ENCODE measurements at places on chromosomes 7 and 10.

DNA sequence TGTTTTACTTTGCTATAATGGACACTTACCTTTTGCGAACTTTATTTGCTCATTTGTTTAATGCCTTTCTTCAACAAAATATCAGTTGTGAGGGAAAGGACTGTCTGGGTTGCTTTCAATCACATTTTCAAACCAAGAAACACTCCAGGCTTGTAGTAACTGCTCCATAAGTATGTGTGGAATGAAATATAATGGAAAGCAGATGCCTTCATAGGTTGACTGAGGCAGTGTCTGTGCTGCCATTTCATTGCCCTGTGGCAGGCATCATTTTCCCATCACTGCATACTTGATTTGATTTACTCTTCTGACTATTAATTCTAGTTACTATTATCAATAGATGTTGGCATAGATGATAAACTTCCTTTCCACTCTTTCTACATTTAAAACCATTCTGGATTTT, 762.3 kb downstream of the CNTNAP2 start:
- DNase-seq: no peak

- DNase-seq: no peak
Measured at GRCh38 chr10:128566361-128566968, 440.2 kb upstream of the MKI67 start.

- DNase-seq: no peak
Measured at GRCh38 chr7:114864278-114864677, 57.6 kb upstream of the MDFIC start.

- no peak for DNase-seq
Measured at GRCh38 chr7:55191161-55191925, 172.5 kb downstream of the EGFR start.

- no peak for DNase-seq
Measured at GRCh38 chr7:30851651-30852307, 59.9 kb upstream of the AQP1 start.

DNA sequence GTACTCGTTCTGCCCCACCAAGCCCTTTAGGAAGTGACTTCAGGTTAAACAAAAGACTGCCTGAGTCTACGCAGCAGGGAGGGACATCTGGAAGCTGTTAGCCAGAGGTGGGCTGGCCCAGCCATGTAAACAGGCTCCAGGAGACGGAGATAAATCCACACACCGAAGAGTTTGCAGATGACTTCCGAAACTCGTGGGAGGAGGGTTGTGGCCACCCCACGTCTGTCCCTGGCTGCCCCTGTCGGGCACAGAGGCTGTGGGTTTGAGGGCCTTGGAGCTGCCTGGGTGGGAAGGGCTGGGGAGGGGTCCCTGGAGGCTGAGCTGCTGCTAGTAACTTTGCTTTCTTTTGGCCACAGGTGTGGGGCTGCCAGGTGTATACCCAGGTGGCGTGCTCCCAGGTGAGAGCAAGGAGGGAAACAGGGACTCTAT, 15.6 kb downstream of the ELN start:
- no peak for DNase-seq

DNA sequence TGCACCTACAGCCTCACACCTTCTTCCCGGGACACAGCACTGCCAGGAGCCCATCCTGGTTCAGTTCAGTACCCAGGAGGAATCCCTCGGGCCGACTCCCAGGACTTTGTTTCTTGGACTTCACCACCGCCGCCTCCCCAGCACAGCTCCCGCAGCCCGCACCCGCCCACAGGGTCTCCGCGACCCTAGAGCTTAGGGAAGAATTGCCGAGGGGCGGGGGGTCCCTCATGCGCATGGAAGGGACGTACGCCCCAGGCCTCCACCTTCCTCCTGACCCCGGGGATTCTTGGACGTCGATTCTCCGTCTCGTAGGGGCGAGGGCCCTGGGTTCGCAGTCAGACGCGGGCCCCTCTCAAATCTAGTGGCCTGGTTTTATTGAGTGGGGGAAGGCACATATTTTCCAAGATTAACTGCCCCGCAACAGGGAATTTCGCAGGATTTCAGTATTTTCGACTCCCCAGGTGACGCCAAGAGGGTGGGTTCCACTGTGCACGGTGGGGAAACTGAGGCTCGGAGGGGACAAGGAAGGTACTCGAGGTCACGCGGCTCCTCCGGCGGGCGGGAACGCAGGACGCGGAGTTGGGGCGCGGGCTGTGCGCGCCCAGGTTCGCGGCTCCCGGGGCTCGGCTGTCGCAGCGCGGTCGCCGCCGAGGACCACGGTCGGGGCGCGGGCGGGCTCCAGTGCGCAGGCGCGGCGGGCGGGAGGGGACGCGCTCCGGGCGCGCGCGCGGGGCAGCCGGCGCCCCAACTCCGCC, at the start of gene ADCY1:
Gene ADCY1, plus strand, starts transcription at position 708 of the 755 bp plus-strand sequence. CDS start 176 bp downstream, outside the sequence.
- peak; percentile 14 for DNase-seq

- no peak for DNase-seq
Measured at GRCh38 chr10:24925799-24926198, 26.6 kb downstream of the PRTFDC1 start.

DNA sequence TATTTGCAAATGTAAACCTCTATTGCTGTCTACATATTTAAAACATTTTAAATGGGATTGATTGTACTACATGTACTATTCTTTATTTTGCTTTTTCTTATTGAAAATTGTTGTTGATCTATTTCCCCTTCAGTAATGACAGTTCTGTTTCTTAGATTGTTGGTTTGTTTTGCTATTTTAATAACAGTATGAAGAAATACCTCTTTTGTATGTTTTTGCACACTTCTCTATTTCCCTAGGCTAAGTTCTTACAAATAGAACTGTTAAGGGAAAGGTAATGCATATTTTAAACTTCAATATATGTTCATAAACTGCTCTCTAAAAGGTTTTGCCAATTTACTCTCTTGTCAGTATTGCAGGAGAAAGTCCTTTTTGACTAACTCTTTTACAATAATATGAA, 195.0 kb upstream of the PRPS1L1 start:
- no peak for DNase-seq

DNA sequence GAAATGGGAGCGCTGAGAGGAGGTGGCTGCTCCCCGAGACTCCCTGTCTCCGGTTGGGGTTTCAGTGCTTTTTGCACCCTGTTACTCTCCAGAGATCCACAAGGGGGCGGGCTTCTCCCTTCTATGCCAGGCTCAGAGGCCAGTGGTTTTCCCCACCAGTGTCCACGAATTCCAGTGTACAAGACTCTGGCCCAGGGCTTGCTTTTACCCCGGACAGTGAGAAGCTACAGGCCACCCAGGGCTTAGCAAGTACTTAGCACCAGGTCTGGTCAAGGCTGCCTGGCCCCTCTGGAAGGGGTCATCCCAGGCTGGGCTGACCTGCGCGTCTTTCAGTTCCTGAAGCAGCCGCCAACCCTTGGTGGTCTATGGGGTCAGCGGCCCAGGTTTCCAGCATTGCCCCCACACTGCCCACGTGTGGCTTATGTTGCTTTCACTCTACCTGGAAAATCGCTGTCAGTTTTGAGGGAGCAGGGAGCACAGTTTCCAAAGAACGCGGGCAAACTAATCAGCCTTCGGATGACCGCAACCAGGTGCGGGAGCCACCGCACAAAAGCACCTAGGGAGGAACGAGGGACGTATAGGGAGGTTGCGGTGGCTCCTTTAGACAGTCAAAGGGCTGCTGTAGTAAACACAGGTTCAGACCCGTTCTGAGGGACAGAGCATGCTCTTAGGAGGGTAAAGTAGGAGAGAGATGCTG, 6.8 kb downstream of the CYP26A1 start:
- DNase-seq: peak; percentile 56

DNA sequence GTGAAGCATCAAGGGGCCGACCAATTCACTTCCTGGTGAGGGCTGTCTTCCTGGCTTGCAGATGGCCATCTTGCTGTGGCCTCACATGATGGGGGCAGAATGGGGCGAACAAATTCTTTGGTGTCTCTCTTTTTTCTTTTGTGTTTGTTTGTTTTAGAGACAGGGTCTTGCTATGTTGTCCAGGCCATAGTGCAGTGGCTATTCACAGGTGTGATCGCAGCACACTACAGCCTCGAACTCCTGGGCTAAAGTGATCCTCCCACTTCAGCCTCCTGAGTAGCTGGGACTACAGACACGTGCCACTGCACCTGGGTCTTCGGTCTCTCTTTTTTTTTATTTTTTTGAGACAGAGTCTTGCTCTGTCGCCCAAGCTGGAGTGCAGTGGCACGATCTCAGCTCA, 20.1 kb downstream of the NOLC1 start:
- DNase-seq: no peak

- DNase-seq: no peak
Measured at GRCh38 chr7:158729646-158730382, 25.2 kb upstream of the NCAPG2 start.

DNA sequence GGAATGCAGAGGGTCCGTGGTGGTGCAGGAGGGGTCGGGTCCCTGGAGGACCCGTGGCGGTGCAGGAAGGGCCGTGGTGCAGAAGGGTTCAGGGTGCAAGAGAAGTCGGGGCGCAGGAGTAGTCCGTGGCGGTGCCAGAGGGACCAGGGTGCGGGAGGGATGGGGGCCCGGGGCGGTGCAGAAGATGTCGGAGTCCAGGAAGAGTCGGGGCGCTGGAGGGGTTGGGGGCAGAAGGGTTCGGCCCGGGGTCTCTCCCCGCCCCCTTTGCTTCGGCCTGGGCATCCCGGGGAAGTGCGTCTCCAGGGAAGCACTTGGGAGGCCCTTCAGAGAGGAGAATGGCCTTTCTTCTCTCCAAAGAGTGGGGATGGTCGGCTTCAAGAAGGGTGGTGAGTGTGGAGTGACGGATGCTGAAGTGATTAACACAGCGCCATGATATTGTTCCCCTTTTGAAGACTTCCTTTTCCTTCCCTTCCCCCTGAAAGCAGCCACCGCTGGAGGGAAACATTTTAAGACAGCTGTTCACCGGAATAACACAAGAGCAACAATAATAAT, 997 bp downstream of the WDR37 start:
- DNase-seq: no peak

GRCh38 chr7:50356212-50356944, 51.9 kb downstream of the IKZF1 start:
- no peak for DNase-seq

- no peak for DNase-seq
Measured at GRCh38 chr7:41222746-41223145, 480.1 kb downstream of the INHBA start.

- no peak for DNase-seq
Measured at GRCh38 chr10:60662917-60663614, 115.2 kb upstream of the CDK1 start.
